ENCODE measurements at places on chromosomes 1 and 21.
A peak's percentile ranks its signal among the peaks of the same experiment; 100 is the strongest.

DNA sequence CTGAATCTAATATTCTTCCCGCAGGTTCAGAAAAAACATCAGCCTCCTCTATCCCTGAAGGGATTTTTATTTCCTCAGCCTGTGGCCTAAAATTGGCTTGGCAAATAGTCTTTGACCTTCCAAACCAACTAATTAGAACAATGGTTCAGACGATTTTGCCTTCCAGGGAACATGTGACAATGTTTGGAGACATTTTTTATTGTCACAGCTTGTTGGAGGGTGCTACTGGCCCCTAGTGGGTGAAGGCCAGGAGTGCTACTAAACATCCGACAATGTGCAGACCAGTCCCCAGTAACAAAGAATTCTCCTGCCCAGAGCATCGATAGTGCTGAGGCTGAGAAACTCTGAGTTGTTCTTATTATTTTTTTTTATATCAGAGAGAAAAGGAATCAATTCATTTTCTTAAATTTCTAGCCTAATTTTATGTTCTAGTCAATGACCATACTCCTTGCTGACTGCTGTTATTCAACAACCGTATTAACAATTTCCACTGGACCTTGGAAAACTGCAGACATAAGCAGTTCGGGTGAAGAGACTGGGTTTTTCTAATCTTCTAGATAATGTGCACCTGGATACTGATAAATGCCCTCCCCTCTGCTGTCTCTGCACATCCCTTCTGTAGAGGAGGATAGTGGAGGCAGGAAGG lies 280.7 kb downstream of the LMX1A start:
- DNase-seq: peak; percentile 27

GRCh38 chr1:64743954-64744491 lies 852 bp upstream of the RAVER2 start:
- DNase-seq: no peak

- no peak for DNase-seq
Measured at GRCh38 chr1:94989398-94989797, 62.5 kb upstream of the CNN3 start.

DNA sequence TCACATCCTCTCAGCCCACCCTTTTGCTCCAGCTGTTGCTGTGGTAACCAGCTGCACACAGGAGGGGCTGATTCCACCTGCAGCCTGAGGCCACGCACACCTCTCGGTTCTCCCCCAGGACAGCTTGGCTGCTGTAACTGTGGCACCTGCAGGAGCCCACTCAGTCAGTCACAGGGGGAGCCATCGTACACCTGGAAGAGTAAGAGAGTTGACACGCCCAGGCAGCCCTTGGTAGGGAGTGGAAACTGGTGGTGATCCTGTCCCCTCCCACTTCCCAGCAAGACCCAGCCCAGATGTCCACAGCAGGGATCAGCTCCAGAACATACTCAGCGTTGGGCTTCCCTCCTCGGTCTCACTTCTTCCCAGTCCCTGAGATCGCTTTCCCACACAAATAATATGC lies 32.2 kb upstream of the BACE2 start:
- no peak for DNase-seq

- peak; percentile 30 for DNase-seq
Measured at GRCh38 chr1:78839704-78840277, 166.7 kb downstream of the ADGRL4 start.

- no peak for DNase-seq
Measured at GRCh38 chr1:57353654-57354053, 70.2 kb downstream of the DAB1 start.

DNA sequence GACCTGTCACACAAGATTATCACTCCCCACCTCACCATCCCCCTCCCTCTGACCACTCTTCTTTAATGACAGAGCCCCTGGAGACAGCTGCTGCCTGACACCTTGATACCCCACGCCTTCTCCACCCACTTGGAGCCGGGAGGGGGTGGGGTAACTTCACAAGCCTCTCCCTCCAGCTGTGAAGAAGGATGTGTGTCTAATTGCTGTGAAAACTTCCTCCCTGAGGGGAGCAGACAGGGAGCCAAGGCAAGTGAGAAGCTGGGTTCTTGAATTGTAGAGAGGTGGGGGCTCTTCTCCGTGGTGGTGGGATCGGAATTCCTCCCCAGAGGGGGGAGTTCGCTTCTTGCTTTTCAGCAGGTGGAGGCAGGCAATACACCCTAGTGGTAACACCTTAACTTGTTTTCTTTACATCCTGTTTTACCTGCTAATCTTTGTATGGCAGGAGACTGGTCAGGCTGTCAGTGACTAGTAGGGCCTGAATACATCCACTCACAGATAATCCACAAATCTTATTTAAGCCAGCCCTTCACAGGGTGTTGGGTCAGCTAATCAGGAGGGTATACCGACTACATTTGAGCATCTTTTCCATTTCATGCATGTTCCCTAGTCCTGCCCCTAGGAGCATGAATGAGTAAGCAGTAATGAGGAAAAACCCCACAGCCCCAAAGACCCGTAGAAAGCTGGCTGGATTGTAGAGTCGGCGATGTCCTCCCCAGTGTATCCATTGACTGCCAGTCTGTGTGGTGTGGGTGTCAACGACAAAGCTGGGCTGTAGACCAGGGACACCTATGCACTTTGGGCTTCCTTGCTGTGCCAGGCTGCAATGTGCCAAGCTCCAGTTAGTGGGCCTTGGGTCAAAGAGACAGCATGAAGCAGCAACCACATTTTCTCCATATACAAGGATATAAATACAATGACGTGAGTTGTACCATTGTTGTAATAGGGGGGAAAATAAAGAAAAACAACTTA lies 57.3 kb downstream of the NFASC start:
- no peak for DNase-seq

- no peak for DNase-seq
Measured at GRCh38 chr21:45639206-45640000, 4.1 kb upstream of the PCBP3 start.

DNA sequence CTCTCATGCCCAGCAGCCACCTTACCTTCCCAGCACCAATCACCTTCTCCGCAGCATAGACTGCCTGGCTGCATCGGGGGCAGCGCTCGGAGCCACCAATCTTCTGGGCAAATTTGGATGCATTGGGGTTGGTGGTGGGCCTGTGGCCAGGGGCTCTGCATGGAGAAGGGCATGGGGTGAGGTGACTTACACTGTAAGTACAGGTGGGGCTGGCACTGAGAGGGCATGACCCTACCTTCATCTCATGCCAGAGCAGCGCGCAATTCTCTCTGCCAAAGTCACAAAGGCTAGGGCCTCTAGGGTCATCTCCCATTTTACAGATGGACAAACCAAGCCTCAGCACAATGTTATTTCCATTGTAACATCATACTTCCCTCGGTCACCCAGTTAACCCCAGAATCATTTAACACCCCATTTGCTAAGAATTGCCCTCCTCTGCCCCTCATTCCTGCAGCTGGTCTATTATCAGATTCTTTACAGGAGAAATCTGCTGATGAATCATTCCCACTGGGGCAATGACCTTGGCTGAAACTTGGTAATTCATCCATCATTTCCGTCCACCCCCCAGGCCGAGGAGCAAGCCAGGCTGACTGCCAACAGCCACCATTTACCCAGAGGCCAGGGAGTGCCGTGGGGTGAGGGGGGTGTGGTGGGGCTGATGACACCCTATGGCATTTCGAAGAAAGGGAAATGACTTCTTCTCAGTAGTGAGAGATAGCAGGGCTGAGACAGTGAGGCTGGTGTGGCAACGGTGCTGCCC lies 17.9 kb downstream of the CSRP1 start:
- no peak for DNase-seq

GRCh38 chr1:245285168-245285567 lies 130.4 kb downstream of the KIF26B start:
- DNase-seq: no peak

DNA sequence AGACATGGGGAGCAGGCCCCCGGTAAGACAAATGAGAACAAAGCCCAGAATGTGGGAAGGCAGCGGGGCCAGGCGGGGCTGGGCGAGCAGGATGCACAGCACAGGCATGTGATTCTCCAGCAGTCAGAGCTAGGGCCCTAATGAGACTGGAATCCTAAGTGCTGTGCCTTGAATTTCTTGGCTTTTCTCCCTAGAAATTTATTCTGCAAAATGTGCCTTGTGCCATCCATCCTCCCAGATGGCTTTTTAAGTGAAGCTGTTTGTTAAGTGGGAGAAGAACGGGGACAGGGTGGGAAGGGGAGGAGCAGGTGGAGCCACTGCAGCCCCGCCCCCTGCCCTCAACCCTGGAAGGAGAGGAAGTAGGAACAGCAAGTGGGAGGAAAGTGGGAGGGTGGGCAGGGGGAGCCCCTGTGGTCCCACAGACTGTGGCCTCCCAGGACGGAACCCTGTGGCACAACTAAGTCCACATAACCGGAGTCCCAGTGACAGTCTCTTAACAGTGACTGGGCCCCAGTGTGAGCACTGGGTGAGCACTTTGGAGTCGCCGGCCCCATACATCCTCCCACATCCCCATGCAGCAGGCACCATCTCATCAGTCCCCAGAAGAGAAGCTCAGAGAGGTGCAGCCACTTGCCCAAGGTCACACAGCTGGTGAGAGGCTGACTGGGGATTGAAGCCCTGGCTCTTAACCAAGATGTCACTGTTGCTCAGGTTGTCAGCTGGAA lies 216.9 kb downstream of the MATN1 start:
- no peak for DNase-seq

- DNase-seq: peak; percentile 48
Measured at GRCh38 chr1:163395790-163396189, 74.0 kb downstream of the NUF2 start.

DNA sequence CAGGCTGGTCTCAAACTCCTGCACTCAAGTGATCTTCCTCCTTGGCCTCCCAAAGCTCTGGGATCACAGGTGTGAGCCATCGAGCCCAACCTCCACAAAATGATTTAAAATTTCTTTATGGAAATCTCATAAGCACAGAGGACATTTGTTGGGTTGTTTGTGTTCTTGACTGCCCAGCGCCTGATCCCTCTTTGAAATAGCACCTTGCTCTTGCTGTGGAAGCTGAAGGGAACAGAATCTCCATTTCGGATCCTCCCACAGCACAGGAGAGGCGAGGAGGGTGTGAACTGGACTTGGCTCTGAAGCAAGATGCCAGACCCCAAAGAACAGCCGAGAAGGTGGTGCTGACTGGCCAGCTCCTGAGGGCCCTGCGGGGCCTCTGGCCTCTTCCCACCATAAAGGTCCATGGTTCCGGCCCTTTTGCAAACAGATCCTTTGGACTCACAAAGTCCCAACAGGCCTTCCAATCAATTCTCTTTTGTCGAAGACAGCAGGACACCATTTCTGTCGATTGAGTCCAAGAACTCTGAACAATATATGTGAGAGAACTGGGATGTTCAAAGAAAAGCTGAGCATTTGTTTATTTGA lies 45.6 kb upstream of the COA6 start:
- no peak for DNase-seq

- peak; percentile 86 for DNase-seq
Measured at GRCh38 chr1:77832901-77833300, 53.5 kb downstream of the MIGA1 start.

- peak; percentile 28 for DNase-seq
Measured at GRCh38 chr1:150072959-150073358, 5.4 kb downstream of the VPS45 start.

DNA sequence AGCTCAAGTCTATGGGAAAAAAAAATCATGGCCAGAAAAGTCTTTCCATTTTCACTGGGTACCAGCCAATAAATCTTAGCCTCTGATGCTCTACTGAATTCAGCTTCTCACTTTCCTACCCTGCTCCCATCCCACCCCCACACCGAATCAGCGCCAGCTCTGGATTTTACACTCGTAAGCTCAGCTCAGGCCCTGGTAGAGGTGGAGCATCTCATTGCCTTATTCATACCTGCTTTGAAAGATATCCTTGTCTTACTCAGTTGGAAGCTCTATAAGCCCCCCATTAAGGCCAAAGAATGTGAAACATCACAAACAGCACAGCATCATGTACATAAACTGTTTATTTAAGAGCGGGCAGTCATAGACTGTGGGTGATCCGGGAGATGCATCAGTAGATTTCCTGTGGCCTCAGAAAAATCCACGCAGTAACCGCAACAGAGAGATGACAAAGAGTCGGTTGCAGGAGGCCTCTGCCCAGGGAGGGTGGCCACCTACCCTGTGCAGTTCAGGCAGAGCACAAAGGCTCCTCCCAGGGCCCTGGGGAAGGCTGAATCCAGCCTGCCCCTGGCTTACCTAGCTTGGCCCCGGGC lies 36.4 kb upstream of the ETS2 start:
- no peak for DNase-seq

DNA sequence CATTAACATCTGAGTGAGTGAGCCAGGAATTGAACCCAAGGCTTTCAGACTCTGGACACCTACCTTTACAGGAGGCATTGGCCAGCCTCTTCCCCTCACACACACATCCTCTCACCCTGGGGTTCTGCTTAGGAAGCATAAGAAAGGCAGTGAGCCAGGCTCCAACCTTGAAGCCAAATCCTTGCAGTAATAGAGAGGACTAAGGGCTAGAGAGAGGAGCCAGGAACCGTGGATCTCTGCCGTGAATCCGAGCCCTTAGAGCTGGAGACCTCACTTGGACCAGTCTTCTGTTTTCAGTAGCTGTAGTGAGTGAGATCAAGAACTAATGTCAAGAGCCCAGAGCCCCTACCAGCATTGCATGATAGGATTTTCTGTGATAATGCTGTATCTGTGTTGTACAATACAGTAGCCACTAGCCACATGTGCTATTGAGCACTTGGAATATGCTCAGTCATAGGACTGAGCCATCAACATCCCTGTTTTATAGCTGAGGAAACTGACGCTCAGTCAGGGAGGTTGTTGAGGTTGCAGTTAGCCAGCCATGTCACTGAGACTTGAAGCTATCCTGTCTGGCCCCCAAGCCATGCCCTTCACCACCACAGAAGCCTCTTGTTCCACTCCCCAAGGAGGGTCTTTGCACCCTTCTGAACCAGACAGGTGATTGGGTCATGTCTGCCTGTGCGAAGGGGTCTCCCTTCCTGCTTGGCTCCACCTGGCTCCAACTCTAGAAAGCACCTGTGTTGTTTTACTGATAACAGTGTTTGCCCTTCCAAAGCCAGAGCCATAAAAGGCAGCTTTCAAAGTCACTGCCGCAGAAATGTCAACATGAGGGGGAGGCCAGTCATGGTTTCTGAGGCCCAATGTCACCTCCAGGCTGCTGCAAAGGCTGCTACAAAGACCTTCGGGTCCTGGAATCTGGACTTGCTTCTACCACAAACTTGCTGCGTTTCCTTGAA lies 101.1 kb upstream of the JUN start:
- no peak for DNase-seq

GRCh38 chr1:20480951-20481617 lies 4.9 kb downstream of the CAMK2N1 start:
- no peak for DNase-seq

GRCh38 chr1:33610864-33611455 lies 138.5 kb downstream of the ZSCAN20 start:
- DNase-seq: no peak

- no peak for DNase-seq
Measured at GRCh38 chr1:32539584-32540571, 651 bp downstream of the ZBTB8A start.

GRCh38 chr1:115134850-115135480 lies 45.7 kb upstream of the TSPAN2 start:
- no peak for DNase-seq

DNA sequence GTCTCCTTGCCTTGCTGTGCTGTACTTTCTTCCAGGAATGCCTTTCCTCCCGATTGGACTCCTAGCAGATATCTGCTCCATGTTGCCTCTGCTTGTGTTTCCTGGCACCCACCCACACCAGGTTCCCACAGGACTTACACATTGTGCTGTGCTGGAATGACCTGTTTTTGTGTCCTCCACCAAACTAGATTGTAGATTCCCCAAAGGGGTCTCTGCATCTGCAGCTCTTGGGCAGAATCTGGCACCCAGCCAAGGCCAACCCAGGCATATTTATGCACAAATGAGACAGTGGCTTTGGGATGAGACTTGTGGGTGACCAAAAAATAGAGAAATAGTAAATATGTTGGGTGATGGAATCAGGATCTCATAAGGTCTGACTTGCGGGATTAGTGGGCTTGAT lies 278.2 kb downstream of the RRAGC start:
- DNase-seq: no peak

All from NCI-H446 treated with DMSO at 0.1 percent for 48 hours (cell line).